ENCODE measurements at places on chromosomes 2 and 18.
A peak's percentile ranks its signal among the peaks of the same experiment; 100 is the strongest.

- DNase-seq: peak; percentile 88
These were observed 13.4 kb downstream of the ITGA6 start for GRCh38 chr2:172440795-172441194.

DNA sequence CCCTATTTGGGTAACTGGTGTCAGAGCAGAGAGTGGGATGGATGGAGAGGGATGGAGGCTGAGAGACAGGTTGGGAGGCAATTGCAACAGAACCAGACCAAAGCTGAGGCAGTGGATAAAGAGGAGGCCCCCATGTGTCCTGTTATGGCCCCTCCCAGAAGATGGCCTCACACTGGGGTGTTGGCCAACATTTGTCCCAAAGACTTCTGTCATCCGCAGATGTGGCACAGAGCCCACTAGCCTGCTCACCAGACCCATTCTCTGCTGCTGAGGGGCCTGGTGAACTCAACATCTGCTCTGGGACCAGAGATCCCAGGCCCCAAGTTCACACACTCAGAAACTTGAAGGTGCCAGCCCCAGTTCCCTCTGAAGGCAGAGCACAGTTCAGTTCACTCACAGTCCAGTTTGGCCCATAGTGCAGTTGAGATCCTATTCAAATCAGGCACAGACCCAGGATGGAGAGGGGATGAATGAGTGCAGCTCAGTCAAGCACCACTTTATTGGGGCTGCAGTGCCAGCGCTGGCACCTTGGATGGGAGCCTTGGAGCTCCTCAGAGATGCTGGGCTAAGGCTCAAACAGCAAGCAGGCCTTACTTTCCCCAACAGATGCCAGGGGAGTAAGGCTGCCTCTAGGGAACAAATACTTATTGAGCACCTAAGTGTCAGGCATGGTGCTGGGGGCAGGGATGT is 189.2 kb downstream of the ZBTB7C start:
- no peak for DNase-seq

- no peak for DNase-seq
These were observed 47.7 kb downstream of the ZC3H15 start for GRCh38 chr2:186533717-186534116.

DNA sequence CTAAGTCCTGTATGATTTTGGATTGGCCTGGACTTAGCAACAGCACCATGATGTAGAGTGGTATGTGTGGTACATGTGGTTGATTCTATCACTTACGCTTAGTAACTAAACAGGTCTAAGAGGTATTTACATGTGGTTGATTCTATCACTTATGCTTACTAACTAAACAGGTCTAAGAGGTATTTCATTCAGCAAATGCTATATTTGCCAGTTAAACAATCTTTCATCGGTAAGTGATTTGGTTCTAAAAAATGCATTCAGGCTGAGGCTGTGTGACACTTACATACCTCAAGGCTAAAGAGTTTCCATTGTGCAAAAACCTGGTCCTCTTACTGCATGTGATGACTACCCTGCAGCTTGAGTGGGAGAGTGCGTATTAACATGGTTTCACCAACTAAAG is 13.1 kb downstream of the EIF4E2 start:
- DNase-seq: no peak
